Mesenteric fat pad (tissue), 1 donor: ENCODE measurements at places on chromosomes 1 and 21. TPM values are rescaled to one million over a fixed set of nuclear protein-coding genes. Genes with fewer than 3 reads are reported as not detected.

DNA sequence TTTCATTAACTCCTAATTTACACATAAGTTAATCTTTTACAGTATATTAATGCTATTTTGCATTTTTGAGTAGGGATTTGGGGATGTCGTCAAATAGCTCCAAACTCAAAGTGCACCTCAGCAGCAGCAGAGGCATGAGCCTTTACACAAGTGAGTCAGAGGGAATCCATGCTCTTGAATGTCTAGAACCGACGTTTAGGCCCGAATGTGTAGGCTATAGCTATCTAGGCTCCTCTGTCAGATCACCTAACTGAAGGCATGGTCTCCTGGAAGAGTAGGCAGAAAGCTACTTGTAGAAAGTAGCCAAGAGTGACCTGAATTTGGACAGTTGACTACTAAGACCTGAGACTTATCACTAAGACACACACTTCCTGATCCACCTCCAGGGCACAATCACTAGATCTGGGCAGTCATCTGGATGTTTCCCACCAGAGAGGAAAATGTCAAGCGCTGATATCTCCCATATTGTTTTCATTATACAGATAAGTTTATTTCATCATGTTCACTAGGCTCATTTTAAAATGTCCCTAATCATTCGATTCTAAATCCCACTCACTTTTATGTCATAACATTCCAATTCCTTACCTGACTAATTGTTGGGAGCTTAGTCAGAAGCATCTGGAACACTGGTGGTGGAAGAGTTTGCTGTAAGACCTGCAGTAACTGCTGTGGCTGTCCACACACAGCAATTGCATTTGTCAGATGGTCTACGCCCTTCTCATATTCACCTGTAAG is 15.3 kb downstream of the TOMM20 start:
- no peak for DNase-seq

DNA sequence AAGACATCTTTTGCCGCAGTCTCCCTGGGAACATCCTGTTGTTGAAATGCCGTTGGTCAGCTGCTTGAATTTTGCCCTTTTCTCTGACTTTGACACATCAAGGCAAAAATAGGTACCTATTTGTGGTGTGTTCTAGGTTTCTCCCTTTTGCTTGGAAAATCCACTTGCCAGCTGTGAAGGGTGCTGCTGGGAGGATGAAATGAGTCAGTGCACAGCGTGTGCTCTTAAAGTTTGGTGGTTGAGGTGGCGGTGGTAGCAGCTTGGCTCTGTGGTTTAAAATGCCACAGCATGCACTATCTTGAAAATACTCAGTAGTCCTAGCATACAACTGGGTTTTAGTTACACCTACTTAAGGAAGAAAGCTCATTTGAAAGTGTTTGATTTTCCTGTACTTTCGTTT is 183.8 kb downstream of the DHRS3 start:
- DNase-seq: no peak

DNA sequence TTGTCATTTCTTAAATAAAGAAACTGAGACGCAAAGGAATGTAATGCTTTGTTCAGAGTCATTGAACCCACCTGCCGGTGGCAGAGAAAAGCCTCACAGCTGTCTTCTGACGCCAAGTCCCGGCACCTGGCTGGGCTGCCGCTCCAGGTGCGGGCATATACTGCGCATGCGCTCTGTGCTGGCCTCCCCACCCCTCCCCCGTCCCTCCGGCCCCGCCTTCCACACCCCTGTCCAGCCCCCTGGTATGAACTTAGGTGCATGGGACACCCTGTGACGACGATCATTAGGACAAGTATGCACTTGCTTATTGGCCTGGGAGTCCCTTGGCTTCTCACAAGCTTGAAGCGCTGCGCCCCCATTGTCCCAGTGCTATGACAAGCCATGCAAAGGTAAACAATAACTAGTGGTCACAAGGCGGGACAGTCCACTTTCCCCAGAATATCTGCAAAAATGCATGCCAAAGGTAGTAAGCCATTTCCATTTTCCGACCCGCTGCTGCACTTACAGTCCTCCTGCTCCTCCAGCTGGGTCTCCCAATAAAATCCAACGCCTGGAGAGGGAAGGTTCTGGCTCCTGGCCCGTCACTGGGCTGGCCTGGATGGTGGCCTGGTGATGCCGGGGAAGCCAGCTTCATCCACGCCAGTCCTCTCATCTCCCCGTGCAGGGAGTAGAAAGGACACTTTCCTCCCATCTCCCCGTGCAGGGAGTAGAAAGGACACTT is 100.4 kb downstream of the PSMG1 start:
- DNase-seq: no peak

- no peak for DNase-seq
Observed at GRCh38 chr1:69163241-69163640, 404.5 kb upstream of the LRRC7 start.

DNA sequence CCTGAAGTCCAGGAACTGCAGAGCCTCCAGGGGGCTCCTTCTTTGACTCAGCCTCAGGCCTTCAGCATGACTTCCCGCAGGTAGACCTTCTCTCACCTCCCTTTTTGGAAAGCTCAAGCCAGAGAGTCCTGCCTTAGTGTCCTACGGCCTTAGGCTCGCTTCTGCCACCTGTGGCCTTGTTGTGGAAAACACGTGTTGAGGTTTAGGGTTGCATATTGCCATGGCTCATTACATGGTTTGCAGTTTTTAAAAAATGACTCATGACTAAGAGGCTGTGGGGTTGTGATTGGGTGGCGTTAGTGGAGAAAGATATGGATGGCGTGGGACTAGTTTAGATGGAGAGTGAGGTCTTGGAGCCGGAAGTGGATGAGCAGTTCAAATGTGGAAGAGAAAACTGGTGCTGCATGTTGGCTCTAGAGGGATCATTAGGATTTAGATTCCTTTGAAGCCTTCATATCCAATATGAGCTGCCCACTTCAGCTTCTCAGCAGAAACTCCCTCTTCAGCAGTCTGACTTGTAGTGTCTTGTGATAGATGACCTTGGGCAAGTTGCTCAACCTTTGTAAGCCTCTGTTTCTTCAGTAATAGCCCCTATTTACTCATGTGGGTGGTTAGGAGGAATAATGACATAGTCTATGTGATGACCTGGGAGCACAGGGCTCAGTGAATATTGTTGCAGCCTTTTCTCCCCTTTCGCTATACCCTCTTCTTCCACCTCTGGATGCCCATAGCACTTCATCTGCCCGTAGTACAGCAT is 6.5 kb upstream of the FGGY start:
- DNase-seq: no peak

SMCP gene
- total RNA-seq: not detected

AMIGO1 gene
- 7.4 TPM for total RNA-seq

ZNF697 gene
- 11.0 TPM for total RNA-seq

DNA sequence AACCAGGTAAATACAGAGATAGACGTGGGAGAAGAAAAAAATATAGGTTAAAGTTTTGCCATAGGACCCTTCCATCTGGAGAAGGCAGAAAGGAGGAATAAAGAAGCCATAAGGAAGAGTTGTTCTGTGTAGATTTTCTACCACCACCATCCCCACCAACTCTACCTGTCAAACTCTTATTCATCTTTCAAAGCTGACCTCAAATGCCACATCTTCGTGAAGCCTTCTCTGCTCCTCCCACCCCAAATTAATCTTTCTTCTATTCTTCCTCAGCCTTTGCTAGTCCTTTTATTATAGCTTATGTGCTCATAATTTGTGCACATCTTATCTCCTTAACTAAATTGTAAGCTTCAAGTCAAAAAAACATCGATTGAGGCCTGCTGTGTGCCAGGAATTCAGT is 1.3 kb upstream of the NECTIN4 start:
- DNase-seq: no peak

CFAP45 gene
- 0.64 TPM for total RNA-seq

CD84 gene
- 17.1 TPM for total RNA-seq

DNA sequence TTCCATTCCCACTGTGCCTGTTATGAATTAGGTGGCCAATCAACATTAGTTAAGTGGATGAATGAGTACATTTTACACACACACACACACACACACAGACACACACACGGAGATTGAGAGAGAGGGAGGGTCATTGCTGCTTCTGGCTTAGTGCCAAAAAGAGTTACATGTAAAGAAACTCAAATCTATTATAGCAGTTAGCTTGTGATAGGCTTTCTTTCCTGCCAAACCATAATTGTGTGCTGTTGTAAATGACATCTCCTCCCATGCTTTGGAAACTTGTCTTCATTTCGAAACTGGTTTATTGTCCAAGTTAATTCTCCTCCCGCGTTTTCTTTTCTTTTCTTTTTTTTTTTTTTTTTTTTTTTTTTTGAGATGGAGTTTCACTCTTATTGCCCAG is 1.4 kb upstream of the MT1HL1 start:
- no peak for DNase-seq

PGBD5 gene
- 1.4 TPM for total RNA-seq
